Activated CD8-positive, alpha-beta memory T cell treated with anti-CD3 and anti-CD28 coated beads, Interleukin-2, amount 10 ng/mL, durations not matched to agents 7 days and 5 days (primary cell): ENCODE measurements at places on chromosomes 7 and 10. TPM values are rescaled to one million over a fixed set of nuclear protein-coding genes. Genes with fewer than 3 reads are reported as not detected.

CYP2C19 gene
- not detected for total RNA-seq

OR2A7 gene
- 0.54 TPM for total RNA-seq

NPC1L1 gene
- not detected for total RNA-seq

MSS51 gene
- total RNA-seq: 2.9 TPM

CCDC7 gene
- 12.0 TPM for total RNA-seq

STEAP4 gene
- 0.05 TPM for total RNA-seq

HOXA9 gene
- not detected for total RNA-seq

SPDYE11 gene
- not detected for total RNA-seq

CALCR gene
- not detected for total RNA-seq

PLCE1 gene
- not detected for total RNA-seq

SLC25A13 gene
- 10.4 TPM for total RNA-seq

PLOD3 gene
- 41.6 TPM for total RNA-seq

TMEM243 gene
- 42.3 TPM for total RNA-seq
